Stimulated activated naive B cell treated with anti-CD40 and anti-IgM and Interleukin-4, amounts not matched to agents 10 μg/mL and 1 μg/mL and 100 μg/mL, for 72 hours (primary cell): ENCODE measurements at places on chromosomes 5 and 9.
A peak's percentile ranks its signal among the peaks of the same experiment; 100 is the strongest.

GRCh38 chr5:105931881-105932421, 1738.8 kb downstream of the EFNA5 start:
- no peak for DNase-seq

DNA sequence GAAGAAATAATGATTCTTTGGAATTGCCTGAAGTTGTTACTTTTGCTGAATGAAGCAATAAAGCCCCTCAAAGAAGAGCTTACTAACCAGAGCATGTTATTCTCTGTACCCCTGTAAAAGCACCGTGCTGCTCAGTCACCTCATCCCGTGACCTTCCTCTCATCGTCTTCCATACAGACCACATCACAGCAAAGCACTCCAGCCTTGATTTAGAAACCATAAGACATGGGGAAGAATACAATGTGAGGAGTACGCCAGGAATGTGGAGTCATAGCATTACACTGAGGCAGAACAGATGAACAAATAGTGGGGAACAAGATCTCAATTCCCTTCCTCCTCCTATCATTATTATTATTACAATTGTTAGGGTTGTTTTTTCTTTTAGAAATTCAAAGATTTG, 49.1 kb downstream of the ERAP1 start:
- no peak for DNase-seq

- DNase-seq: no peak
Measured at GRCh38 chr9:8764051-8764450, 964.5 kb upstream of the DMAC1 start.

- no peak for DNase-seq
Measured at GRCh38 chr5:59152701-59153245, 569.9 kb downstream of the RAB3C start.

- DNase-seq: no peak
Measured at GRCh38 chr5:74149395-74149794, 491.1 kb downstream of the ENC1 start.

- DNase-seq: no peak
Measured at GRCh38 chr5:41279040-41279439, 65.7 kb upstream of the C6 start.

DNA sequence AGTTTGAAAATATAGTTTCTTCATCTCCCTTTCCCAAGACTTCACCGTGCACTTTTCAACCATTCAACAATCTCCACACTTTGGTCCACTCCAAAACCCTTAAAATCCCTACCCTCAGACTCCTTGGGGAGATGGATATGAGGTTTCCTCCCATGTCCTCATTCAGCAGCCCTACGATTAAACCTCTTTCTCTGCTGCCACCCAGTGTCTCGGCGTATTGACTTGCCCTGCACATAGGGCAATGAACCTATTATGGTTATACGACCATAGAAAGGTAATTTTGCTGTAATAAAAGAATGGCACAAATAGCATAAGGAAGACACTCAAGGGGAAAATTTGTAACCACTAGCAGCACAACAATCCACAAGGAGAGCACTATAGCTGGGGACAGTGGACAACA, 803.5 kb downstream of the TLE1 start:
- no peak for DNase-seq

GRCh38 chr5:143343042-143343441, 60.4 kb downstream of the NR3C1 start:
- no peak for DNase-seq

DNA sequence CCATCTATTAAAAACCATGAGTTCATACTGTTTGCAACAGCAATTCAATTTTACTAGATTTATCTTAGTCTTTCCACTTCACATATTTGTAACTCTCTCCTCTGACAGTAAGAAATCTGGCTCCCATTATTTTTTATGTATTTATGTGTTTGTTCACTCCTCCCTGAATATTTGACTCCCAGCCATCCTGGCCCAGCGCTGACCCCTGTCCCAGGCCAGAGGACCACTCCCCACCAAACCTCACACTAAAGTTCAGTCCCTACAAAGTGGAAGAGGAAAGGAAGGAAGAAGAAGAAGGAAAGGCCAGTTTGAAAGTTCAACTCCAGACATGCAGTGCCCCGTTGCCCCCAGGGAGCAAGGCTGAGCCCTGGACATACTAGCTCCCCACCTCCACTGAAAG, 271.8 kb downstream of the ADAMTSL1 start:
- no peak for DNase-seq

DNA sequence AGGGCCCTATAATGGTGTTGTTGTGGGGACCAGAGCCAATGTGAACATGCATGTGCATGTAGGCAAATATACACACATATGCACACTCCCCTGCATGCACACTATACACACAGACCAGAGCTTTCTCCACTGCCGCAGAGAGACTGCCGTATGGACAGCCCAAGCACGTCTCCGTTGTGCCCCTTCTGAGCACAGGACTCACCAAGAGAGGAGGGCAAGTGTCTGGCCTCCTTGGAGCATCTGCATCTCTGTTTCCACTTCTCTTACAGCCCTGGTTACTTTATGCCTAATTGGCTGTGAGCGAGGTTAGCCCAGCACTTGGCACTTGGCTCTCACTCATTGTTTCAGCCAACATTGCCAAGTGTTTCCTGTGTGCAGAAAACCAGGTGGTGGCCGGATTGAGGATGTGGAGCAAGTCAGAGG, 30.4 kb downstream of the CSF2 start:
- peak; percentile 29 for DNase-seq

GRCh38 chr5:37811866-37812265, 28.0 kb downstream of the GDNF start:
- DNase-seq: no peak

DNA sequence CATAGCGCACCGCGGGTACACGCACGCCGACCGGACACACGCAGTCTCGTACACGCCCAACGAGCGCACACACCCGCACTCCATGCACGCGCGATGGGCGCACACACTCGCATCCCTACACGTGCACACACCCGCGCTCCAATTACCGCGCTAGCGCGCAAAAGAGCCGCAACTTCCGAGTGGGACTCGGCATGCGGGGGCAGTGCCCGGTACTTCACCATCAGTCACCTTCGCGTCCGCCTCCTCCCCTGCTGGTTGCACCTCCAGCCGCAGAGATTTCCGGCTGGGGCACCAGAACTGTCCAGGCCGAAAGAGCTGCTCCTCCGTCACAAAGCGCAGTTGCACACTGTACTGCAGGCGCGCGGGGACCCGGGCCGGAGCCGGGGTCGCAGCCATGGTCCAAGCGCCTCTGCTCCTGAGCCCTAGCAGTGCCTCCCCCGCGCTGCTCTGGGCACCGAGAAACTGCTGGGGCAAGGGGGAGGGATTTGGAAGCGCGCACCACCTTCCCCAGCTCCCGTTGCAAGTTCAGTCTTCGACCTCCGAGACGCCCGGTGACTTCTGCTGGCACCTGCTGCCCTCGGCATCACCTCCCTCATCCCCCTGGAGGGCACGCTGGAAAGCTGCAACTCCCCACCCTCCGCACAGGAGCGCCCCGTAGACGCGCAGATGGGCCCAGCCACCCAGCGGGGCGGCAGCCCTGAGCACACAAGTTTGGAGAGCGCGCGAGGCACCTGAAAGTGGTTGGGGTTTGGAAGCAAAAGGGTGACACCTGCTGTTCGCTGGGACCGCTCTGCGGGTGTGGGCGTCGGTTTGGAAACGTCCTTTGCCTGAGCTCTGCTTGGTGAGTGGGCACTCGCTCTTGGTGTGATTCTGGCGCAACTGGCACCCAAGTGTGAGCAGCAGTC, 337.4 kb upstream of the PUM3 start:
- DNase-seq: peak; percentile 19

GRCh38 chr5:31671339-31671741, 32.4 kb downstream of the PDZD2 start:
- DNase-seq: no peak

GRCh38 chr5:174448041-174448440, 276.3 kb upstream of the MSX2 start:
- DNase-seq: no peak

DNA sequence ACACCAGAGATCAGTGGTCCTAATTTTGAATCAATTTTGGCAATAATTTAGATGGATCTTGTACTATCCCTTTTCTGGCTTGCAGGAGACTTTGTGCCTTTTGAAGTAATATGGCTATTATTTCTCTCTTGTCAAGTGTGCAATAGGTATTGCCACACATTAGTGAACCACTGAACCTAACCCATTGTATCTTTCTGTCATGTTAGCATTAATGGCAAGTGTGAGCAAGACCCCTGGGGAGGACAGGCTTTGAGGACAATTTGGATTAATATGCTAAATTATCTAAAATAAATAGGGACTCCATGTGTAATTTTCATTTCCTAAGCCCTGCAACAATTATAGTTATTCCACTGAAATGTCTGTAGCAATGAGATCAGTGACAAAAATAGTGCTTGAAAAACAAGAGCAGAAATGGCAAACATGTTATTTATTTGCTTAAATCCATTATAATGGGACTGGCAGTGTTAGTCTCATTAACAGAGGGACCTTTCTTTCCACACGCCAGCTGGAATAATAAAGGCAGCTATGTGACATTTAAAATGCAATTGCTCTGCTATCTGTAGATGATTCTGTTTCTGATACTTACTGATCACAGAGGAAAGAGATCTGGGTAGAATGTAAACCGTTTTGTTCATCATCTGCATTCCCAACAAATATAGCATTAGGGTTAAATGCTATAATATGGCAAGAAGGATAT, 753.3 kb upstream of the ZNF608 start:
- no peak for DNase-seq

GRCh38 chr5:79130781-79131180, 19.2 kb downstream of the BHMT start:
- no peak for DNase-seq

- no peak for DNase-seq
Measured at GRCh38 chr5:6979061-6979460, 265.8 kb downstream of the TENT4A start.

- no peak for DNase-seq
Measured at GRCh38 chr9:133967024-133967741, 24.9 kb downstream of the VAV2 start.

DNA sequence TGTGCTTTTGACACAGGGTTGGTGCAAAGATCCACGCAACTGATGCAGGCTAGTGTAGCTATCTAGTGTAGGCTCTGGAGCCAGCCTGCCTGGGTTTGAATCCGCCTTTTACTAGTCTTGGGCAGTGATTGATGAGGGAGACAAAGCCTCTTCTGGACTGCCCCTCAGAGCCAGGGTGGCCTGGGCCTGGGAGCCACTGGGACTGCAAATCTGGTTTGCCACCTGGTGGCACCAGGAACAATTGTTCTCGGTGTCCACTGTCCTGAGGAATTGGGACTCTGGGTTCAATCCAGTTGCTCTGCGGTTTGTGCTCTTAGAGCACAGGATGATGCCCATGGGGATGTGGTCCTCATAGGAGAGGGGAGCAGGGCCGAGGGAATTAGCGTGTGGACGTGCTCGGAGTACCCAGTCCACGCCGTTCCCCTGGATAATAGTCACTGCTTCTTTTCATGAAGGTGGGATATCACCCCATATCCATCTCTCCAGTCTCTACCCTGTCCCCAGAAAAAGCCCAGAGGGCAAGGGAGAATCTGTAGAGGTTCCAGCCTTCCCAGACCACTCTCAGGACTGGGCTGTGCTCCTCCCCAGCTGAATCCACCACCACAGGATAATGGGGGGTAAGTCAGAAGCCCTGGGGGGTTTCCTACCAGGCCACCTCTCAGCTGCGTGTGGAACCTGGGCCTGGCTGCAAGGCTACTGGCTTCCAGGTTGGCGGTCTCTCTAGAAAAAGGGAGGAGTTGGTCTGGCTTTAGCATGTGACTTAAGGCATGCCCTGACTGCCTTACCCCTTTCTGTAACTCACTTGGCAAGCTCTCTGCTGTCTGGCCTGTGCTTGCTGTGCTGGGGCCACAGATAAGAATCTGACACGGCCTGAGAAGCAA, 1.9 kb downstream of the B4GALT7 start:
- no peak for DNase-seq

GRCh38 chr5:102841021-102841420, 85.9 kb downstream of the PAM start:
- no peak for DNase-seq

DNA sequence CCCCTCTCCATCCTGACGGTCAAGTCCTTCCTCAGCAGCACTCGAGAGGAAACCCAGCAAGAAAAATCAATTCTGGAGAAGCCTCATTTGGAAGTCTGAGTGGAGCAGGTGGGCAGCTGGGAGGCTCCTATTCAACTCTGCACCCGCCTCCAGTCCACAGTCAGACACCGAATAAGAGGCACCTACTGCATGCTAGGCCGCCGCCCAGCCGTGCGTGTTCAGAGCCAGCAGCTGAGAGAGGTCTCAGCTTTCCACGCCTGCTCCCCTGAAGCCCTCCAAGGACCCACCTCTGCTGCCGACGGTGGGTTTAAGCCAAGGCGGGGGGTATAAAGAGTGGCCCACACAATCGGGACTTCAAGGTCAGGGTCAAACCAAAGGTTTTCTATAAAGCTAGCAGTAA, 41.9 kb downstream of the VAV2 start:
- DNase-seq: no peak

DNA sequence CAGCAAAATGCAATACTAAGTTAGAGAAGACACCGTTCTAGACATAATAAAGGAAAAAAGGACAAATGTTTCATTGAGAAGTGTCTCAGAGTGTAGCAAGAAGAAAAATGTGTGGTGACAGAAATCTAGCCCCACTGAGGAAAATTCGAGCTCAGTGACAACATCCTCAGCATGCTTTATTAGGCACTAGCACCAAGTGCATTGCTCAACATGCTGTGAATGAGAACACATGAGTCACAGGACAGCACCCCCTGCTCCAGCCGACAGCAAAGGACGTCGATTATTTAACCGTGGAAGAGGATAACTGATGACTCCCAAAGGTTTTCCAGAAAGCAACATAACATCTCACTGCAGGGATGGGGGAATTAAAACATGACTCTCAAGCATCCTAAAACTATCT, 182.7 kb downstream of the GNAQ start:
- no peak for DNase-seq

- no peak for DNase-seq
Measured at GRCh38 chr5:40029711-40030495, 605.1 kb upstream of the DAB2 start.

GRCh38 chr9:87670572-87671264, 55.2 kb upstream of the CTSL start:
- DNase-seq: no peak
